SW 1271 (cell line): ENCODE measurements at places on chromosomes 5 and 9.

- DNase-seq = no peak
Measured at GRCh38 chr5:8382456-8382855, 513.5 kb downstream of the MTRR start.

GRCh38 chr9:69476016-69476415 is 151.0 kb downstream of the ENTREP1 start:
- DNase-seq = no peak

DNA sequence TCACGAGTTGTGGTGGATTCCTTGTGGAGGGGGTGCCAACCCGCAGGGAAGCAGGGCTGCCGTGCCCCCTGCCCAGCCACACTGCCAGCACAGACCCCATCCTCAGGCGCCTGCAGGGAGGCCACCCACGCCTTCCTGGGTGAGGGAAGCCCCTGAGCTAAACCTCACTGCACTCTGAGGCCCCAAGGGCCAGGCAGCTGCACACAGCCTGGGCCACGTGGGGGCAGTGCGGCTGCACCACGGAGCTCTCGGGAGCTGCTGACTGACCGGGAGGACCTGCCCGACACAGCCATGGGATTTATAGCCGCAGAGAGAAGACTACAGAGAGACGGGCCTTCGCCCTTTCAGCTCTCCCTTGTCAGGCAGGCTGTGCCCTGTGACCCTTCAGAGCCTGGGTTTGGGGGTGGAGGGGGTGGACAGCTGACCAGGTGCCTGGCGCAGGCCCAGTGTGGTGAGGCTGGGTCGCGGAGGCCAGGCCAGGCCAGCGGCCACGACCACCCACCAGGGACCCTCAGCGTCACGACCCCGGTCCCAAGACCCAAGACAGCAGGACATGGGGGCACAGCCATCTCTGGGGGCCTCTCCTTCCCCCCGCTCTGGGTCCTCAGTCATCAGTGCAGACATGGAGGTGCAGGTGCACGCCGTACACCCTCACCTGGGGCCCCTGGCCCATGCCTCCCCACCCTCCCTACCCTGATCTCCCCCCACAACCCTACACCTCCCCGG is 4.3 kb upstream of the AHRR start:
- peak; percentile 65 for DNase-seq

DNA sequence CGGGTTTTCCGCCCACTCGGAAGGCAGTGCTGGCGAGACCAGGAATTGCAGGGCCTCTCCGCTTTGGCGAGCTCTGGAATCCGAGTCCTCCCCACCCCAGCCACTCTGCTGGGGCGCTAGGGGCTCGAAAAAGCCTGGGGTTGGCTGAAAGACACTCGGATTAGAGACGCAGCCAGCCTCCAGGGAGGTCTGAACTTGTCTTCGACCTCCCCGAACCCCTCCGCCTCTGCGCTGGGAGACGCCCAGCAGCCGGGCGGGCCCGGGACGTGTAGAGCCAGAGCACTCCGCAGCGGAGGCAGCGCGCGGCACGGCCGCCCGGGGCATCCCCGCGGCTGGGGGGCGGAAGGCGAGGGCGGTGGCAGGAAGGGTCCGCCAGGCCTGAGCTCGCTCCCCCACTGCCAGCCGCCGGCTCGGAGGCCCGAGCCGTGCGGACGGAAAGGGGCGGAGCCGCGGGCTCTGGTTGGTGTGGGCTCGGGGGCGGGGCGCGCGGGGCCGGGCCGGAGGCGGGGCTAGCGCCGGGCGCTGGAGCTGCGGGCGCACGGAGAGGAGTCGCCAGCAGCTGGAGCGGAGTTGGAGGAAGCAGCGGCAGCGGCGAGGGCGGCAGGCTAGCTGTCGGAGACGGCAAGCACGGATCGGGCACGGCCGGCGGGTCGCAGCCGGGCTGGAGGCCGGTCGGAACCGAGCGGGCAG is at the start of gene PIK3R1:
PIK3R1 (plus strand) TSS at position 549 of the 690 bp plus-strand sequence. CDS start 10,920 bp downstream, outside the sequence.
- DNase-seq = peak; percentile 92

GRCh38 chr5:141001446-141001843 is 35.2 kb downstream of the PCDHAC2 start:
- DNase-seq = no peak

DNA sequence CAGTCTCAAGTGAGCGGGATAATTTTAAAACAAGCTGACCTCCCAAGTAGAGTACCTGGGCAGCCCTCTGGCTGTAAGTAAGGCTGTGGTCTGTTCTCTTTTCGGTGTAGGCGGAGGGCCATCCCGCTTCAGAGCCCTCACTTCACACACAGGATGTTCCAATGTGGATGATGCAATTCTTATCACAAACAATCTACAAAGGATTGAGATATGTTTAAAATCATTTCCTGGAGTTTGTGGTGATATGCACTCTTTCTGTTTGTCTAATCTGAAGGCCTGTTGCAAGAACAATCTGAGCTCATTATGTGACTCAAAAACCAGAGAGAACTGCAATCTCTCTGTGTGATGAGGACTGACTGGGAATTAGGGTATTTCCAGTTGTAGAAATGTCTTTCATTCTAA is 42.5 kb downstream of the ITGA2 start:
- peak; percentile 95 for DNase-seq

- DNase-seq = no peak
Measured at GRCh38 chr5:150584556-150585335, 55.7 kb upstream of the SYNPO start.

DNA sequence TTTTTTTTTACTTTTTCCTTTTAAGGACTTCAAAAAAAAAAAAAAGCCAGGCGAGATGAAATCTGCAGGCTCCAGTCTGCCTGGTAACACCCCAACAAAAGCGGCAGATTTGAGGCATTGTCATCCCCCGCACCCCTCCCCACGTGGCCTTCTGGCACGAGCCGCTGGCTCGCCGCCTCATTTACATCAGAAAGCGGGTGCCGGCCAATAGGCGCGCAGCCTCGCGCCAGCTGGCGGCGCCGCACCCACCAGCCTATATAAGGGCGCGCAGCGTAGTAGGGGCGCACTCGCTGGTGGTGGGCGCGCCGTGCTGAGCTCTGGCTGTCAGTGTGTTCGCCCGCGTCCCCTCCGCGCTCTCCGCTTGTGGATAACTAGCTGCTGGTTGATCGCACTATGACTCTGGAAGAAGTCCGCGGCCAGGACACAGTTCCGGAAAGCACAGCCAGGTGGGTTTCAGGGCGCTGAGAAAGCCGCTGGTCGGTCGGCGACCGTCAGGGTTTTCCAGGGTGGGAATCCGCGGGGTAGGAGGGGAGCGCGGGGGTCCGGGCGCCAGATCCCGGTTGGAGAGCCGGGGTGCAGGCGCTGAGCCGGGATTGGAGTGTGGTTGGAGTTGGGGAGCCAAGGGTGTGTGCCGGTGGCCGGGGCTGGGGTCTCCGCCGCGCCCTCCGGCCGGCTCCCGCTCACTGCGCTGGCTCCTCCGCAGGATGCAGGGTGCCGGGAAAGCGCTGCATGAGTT is at the start of gene GADD45G:
GADD45G (plus strand) TSS at position 284 of the 736 bp plus-strand sequence; CDS start at position 394, 110 bp downstream.
- no peak for DNase-seq

DNA sequence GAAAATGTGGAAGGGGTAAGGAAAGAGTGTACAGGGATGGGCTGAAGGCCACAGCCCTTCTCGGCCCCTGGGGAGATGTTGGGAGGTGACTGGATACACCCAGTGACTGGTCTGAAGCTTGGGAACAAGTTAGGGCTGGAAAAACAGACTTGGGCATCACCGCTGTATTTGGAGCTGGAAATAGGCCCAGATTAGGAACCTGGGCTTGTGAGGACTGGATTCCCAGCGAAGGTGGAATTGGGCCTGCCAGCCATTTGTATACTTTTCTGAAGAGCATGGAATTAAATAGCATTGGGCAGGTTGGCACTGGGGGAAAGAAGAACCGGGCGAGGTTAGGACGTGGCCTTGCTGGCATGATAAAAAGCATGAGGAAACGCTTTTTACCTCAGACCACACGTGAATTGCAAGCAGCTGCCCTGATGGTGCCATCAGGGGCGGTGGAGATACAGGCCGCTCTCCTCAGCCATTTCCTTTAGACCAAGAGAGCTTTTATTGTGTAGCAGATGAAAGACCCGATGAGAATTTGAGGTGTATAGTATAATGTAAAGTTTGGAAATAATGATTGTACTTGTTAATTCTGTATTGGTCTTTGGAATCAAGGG is 37.8 kb downstream of the OTULIN start:
- DNase-seq = no peak

DNA sequence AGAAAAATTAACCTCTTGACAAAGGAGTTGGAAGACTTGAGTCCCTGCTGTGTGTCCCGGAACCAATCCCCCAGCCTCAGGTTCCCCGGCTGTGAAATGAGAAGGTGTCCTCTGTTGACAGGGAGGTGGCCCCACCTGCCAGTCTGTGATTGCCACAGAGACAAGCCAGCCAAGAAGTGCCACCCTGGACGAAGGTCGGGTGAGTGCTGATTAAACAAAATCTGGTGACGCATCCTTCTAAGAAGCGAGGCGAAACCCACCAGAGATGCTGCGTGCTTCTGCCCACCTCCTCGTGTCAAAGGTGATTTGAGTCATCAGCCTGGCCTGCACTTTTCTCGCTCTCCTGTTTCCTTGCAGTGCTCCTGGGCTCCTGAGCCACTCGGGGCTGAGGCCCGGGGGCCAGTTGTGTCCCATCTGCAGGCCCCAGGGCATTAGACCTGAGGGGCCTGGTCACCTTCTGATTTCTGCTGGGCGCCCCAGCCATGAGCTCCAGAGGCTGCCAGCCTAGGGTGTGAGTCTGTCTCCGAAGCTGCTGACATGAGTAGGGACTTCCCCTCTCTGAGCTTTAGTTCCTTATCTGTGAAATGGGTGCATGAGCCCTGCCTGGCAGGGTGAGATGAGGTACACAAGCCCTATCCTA is 28.7 kb downstream of the NEK6 start:
- DNase-seq = peak; percentile 72

DNA sequence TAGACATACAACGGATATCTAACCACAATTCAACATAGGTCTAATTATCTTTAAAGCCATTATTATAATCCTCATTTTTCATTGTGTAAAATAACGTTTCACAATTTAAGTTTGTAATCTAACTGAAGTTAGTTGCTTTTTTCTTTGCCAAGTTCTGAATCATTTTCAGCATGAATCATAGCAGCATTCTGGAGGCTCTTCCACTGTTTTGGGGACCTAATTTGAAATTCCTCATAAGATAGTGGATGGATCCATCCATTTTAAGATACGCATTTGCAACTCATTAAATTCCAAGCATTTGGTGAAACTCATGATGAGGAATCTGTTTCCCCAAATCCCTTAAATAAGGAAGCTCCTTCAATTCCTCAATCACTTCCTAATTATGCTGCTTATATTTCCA is 447.1 kb upstream of the CDH10 start:
- DNase-seq = no peak

GRCh38 chr9:103997856-103998370 is 96.2 kb upstream of the SMC2 start:
- no peak for DNase-seq

GRCh38 chr5:140551872-140552271 is 4.4 kb downstream of the EIF4EBP3 start:
- no peak for DNase-seq

- no peak for DNase-seq
Measured at GRCh38 chr5:123261752-123262151, 161.5 kb downstream of the CEP120 start.
